Activated T-cell treated with anti-CD3 and anti-CD28 coated beads, Interleukin-2, amount 50 U/mL, for 48 hours (primary cell): ENCODE measurements at places on chromosomes 3 and 15.

DNA sequence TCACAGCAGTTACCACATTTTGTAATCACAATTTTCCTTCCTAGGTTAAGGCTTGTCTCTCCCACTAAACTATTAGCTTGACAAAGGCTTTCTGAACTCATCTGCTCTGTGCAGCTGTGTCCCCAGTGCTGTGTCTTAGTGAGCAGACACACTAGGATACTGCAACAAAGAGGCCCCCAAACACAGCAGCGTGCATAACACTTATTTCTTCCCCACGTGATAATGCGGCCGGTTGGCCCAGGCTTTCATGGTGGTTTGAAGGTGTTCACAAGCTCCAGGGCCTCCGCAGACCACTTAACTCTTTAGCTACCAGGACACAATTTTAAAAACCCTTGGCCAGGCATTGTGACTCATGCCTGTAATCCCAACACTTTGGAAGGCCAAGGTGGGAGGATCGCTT lies 2.2 kb upstream of the HDAC11 start:
- no peak for DNase-seq

DNA sequence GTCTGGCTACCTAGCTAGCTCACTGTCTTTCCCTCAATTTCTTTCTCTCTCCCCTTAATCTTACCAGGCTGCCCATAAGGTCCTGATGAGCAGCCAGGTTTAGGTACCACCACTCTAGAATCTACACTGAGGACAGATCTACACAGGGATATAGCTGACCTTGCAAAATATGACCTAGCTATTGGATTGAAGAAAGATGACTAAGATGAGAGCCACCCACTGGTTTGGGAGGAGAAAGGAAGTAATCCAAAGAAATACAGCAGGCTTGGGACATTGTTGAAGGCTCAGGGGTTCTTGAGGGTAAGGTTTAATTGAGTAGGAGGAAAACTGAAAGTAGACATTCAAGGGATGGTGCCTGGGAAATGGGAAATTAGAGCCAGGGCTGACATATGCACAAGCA lies 142.0 kb upstream of the TMC3 start:
- no peak for DNase-seq

DNA sequence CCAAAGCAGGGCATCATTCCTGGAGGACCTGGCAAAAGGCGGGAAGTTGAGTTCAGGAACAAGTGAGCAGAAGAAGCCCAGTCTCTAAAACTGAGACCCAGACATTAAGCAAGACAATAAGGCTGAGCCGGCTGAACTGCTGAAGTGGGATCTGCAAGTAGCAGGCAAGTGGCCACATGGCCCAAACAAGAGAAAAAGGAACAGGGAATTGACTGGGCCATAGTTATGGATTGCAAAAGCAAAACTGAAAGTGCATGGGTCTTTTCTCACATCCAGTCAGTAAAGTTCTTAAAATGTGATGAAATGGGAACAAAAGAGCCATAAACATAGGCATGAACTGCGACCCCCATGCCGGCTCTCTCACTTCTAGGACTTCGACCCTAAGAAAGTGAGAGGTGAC lies 101.2 kb downstream of the SCN11A start:
- DNase-seq: no peak

GRCh38 chr3:51860703-51861665 lies at the start of gene IQCF2:
Gene IQCF2 (plus strand): TSS chr3:51861615. CDS start chr3:51861667, 52 bp downstream.
- no peak for DNase-seq

DNA sequence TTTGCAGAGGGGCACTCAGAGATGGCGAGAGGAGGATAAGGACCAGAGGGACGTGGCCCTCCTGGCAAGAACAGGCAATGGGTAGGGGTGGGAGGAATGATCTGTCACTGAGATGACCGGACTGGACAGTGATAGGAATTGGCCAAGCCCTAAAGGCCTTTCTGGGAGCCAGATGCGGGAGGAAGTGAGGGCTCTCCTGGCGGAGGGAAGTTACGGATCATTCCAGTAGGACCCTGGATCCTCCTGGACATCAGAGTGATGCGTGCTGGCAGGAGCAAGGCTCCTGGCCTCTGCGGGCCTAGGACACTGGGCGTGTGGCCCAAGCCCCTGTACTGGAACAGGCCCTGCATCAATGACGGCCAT lies 23.4 kb downstream of the KIF7 start:
- peak; percentile 16 for DNase-seq

DNA sequence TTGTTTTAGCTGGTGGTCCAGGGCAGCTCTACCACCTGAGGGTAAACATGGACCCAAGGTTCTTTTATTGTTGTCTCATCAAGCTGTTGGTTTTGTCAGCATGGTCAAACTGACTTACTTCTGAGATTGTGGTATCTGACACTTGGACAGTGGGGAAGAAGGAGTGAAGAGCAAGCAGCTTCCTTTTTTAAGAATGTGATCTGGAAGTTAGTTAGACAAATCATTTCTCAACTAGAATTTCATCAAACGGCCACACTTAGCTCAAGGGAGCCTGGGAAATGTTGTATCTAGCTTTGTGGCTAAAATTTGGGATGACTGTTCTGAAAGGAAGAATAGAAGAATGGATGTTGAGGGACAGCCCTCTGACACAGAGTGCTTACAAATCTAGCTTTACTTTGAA lies 215.2 kb downstream of the ZNF621 start:
- no peak for DNase-seq

DNA sequence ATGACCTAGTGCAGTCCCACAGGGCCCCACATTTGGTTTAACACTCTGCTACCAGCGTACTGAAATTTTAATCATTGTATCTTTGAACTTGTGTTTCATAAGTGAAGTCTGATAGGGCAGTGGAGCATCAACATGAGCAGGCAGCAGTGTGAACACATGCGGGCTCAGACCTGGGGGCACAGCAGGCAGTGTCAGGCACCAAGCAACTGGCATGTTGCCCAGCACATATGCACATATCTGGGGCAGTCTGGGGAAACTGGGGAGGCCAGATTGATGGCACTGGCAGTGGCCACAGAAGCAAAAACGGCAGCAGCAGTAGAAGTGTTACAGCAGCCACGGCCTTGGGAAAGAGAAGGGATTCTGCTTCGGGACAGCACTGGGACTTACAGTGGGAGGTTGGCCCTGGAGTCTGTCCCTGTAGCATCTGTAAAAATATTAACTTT lies 353.9 kb upstream of the KCNMB2 start:
- no peak for DNase-seq
